ENCODE measurements at places on chromosomes 7 and 10.

DNA sequence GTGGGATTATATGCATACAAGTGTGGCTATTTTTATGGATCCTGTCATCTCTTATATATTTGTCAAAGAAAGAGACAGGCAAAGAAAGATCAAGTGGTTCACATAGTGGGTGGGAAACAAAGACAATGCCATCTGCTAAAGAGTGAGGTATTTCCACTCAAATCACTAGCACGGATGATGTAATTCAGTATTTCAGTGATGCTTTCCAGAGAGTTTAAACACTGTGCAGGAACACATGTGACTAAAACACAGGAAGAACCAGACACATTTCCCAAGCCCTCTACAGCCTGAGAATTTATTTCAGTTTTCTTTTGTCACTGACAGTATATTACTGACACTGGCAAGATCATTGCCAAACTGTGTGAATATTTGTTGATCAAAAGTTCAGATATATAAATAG lies 885.7 kb upstream of the CELF2 start:
- no peak for DNase-seq

DNA sequence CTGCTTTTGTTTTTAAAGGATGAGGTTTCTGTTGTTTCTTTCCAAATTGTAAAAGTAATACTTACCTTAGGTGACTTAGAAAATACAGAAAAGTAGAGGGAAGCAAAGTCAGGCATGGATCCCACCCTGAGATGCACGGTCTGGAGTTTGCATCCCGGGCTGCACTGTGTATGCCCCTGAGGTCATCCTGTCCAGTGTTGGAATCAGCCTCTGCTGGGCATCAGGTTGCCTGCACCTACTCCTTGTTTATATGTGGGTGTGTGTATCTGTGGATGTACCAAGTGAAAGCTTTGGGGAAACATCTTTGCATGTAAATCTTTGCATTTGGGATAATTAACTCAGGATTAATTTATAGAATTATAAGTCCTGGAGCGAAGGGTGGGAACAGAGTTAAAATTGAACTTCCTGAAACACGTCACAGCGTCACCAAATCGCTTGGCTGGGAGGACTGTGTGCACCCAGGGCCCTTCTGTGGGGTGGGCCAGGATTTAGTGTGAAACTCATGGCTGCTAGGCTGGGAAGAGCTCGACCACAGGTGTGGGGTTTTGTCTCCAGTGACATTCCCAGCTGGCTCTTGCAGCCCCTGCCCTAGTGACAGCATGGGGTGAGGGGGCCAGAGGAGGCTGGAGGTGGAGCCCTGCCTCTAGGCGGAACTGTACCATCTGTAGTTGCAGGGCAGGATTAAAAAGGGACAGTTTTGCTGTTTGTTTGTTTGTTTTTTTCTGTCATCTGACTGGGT lies 27.9 kb downstream of the GTF2IRD1 start:
- no peak for DNase-seq

DNA sequence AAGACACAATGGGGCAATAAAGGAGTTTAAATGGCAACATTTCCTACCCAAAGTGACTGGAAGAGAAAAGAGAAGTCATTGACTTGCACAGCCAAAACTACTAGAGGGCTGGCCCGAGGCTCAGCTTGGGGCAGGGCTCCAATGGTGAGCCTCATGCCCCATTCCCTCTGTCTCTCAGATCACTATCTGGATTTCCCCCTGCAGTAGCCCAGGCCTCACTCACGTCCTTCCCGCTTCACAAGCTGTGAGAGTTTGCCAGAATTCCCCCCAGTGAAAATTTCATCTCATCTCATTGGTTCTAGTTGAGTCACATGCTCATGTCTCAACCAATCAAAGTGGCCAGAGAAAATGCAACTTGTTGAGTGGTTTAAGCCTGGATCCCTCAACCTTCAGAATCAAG lies 181.3 kb downstream of the WDR11 start:
- no peak for DNase-seq

DNA sequence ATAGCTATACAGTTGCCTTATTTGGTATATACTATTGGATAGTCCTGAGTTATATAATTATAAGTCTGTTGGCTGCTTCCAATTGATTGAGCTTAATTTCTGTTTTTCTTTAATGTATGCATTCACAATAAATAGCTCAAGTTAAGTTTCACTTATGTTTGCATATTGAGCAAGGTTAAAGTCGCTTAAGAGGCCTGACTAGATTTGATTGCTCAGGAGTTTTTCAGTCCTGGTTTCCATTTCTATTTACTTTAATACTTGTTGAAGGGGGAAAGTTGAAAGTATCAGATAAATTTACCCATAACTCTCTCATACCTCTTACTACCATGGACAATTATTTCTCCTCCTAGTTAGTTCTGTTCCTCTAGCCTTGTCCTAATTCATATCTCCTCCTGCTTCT lies 294.7 kb downstream of the ARL4A start:
- no peak for DNase-seq

DNA sequence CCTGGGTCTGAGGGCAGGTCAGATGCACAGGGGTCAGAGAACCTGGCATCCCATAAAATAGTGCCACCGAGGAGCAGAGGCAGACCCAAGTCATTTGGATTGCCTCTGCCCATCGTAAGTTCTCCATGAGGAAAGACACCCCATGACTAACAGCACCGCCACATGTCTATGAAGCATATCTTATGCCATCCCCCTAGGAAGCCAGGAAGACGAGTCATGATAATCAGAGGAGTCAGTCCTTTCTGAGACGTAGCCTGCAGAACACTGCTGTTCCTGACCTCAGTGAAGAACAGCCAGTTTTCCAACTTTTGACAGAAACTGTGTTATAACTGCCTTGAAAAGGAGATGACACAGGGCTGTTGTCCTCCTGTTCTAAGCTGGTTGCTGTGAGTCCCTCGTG lies 51.2 kb downstream of the INSYN2A start:
- no peak for DNase-seq

DNA sequence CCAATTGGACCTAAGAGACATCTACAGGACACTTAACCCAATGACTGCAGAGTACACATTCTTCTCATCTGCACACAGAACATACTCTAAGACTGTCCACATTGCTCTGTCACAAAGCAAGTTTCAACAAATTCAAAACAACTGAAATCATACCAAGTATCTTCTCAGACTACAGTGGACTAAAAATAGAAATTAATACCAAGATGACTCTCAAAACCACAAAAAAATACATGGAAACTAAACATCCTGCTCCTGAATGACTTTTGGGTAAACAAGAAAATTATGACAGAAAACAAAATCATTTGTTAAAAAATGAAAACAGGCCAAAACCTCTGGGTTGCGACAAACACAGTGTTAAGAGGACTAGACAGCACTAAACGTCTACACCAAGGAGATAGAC lies 24.5 kb downstream of the SNX13 start:
- DNase-seq, result no peak

DNA sequence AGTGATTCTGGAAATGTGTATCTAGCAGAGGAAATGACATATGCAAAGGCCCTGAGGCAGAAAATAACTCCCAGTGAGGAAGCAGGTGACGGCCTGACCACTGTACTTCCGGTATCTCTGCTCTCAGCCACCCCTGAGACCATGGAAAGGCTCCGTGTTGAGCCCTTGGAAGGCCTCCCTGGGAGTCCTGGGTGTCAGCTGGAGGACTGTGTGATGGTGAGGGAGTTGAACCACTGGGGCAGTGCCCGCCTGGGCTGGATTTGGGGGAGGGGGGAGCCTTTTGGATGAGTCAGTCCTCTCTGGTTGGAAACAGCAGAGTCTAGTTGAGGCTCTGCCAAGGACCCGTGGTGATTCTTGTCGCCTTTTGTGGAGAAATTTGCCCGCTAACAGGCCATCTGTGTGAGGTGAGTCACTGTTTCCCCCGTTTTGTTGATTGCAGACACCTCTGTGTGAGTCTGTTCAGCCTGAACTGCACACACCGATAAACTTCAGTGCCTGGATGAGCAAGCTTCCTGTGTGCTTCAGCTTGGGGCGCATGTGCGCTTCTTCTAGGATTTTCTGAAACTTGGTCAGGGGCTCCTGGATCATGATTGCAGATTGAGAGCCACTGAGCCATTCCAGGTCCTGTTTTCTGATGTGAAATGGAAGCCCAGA lies 98.6 kb downstream of the GRK5 start:
- peak; percentile 85 for DNase-seq

DNA sequence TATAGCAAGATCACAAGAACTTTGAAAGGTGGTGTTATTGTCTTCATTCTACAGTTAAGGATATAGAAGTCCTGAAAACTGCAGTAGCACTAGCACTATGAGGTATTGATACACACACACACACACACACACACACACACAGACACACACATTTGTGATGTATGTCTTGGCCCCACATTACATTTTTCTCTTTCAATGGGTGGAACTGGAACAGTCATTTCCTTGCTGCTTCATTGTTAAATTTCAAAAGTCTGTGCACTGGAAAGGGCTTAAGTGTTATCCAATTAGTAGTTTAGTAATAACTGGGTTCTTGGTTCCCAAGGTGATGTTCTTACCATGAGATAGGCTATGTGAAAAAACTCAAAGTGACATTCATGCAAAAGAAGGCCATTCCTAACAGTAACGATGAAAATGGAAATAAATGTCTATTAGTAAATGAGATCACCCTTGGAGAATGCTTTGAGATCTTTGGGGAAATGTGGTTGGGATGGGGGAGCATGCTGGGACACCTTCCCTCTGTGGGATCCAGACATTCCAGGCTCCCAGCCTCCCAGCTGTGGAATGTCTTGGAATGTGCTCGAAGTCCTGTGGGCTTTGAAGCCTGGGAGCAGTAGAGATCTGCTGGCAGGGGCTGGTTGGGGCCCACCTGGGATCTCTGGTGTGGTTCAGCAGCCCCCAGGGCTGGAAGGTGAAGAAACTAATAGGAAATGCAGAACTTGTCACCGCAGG lies 37.4 kb upstream of the CALD1 start:
- DNase-seq, result no peak

DNA sequence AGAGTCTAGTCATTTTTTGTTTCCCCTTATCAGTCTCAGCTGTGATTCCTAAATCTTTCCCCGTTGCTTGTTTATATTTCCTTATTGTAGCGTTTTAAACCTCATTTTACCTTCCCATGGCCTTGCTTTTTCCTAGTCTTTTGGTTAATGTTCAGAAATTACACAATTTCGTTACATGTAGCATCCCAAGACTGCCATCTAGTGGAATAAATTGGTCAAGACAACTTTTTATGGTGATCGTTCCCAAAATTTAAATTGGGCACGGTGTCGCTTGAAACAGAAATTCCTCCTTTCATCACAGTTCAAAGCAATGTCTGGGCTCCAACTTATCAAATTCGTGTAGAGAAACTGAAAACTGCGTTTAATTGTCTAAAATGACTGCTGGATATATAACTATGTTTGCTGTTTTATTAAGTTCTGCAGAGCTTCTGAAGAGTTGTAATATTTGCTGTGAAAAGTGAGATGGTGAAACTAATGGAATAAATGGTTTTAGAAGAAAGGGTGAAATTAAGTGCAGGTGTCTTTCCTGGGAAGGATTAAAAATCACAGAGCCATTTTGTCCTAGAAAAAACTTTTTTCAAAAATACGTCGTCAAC lies 370.2 kb downstream of the PHF14 start:
- no peak for DNase-seq

DNA sequence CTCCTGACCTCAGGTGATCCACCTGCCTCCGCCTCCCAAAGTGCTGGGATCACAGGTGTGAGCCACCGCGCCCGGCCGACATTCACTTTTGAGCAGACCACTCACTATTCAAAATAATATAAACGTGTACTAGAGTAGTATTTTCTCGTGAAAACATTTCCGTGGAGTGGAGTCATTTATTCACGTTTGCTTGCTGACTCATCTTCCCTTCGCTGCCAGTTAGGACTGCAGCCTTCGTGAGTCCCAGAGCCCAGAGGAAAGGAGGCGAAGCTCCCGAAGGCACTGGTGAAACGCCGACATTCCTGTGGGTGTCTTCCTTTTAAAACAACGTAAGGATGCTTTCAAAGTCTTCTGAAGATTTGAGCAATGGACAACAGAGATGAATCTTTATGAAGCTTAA lies 10.9 kb upstream of the INPP5A start:
- no peak for DNase-seq

- peak; percentile 72 for DNase-seq
Observed at GRCh38 chr10:3668276-3668965, 116.6 kb downstream of the KLF6 start.

DNA sequence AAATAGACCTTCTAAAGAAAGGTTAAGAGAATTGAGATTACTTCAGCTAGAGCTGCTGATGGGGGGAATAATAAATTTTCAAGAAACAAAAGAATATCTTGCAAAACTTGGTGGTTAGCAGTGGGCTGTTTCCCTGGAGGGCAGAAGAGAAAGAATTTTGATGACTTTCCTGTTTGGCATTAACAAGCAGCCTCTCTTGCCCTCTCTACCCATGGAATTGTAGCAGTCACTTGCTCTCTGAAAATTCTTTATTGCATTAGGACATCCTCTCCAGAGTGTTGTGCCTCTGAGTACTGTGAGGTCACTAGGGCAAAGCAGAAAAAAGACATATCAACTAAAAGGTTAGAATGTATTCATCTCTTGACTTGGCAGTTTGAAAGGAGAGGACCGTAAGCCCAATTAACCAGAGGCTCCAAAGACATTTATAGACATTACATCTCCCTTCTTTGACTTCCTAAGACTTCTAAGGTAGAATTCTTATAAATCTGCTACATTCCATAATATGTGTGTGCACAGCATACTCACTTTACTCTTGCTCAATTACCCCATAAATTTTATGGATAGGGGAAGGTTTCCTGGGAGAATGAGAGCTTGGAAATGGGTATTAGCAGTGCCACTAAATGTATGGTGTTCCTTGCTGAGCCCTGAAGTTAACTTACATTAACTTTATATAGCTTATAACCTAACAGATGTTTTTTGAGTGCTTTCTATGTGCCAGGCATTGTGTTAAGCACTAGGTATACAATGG lies 215.3 kb downstream of the KIF20B start:
- DNase-seq, result no peak

- no peak for DNase-seq
Observed at GRCh38 chr10:113882240-113882639, 27.8 kb downstream of the NHLRC2 start.

DNA sequence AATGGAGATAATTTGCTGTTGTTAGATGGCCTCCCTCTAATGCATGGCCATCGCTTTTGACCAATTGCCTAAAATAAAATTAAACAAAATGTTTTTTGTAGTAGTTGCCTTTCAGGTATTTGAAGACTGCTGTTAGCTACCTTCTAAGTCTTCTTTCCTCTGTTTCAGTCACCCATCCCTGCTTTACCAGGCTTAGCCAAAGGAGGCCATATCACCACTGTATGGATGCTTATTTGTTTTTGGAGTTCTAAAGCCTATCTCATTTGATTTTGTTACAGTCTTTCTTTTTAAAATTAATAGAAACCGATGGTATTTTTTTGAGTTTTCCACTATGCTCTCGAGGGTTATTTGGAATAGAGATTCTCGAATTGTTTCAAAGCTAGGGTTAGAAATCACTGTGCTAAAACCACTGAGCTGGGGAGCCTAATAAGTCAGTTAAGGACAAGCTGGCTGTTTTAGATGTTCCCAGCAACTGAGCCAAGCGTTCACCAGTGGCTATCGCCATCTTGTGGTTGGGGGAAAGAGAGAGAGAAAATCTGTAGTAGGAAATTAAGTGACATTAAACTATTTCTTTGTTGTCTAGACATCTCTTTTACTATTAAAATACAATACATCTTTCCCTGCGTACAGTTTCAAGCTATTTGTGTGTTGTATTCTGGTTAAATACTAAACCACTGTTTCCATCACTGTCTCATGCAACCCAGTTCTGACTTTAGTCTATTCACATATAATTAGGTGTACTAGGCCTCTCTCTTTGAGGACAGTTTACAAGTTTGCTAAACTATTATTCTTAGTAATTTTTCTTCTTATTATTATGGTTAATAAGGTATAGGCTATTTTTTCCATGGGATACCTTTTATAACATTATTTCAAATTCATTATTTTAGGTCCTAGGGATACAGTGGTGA lies 52.2 kb downstream of the GPR158 start:
- no peak for DNase-seq

GRCh38 chr10:1166101-1166827 lies 110.1 kb downstream of the WDR37 start:
- DNase-seq, result no peak

All from activated CD8-positive, alpha-beta memory T cell treated with anti-CD3 and anti-CD28 coated beads, Interleukin-2, amount 50 U/mL, for 48 hours (primary cell).